ENCODE measurements at places on chromosomes 4 and X.

GRCh38 chr4:42302348-42302747, 94.9 kb upstream of the SHISA3 start:
- DNase-seq: no peak

DNA sequence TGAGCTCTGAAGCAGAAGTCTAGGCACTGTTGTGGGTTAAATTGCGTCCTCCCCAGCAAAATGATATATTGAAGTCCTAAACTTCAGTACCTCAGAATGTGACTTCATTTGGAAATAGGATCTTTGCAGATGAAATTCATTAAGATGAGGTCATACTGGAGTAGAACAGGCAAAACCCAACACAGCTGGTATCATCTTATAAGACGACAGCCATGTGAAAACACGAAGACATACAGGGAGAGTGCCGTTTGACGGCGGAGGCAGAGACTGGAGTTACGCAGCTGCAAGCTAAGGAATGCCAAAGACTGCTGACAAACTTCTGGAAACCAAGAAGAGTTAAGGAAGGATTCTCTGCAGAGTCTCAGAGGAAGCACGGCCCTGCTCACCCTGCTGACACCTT, 241.5 kb downstream of the MAML3 start:
- no peak for DNase-seq

- DNase-seq: no peak
These were observed 55.9 kb upstream of the HGFAC start for GRCh38 chr4:3385711-3386420.

DNA sequence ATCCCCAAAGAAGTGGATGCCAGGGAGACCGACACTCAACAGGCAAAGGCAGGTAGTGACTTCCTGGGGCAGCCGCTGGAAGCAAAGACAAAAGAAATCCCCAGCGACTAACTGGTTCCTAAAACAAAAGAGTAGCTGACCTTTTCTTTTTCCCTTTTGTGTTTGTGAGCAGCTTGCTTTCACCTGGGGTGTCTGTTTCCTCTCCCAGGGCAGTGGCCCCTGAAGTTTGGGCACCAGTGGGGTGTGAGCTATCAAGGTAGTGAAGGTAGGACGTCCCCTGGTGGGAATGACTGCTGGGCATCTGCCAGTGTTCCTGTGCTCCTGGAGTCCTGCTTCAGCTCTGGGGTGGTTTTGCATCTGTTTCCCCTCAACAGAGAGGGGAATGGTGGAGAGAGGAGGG, 41.6 kb upstream of the STIM2 start:
- no peak for DNase-seq

DNA sequence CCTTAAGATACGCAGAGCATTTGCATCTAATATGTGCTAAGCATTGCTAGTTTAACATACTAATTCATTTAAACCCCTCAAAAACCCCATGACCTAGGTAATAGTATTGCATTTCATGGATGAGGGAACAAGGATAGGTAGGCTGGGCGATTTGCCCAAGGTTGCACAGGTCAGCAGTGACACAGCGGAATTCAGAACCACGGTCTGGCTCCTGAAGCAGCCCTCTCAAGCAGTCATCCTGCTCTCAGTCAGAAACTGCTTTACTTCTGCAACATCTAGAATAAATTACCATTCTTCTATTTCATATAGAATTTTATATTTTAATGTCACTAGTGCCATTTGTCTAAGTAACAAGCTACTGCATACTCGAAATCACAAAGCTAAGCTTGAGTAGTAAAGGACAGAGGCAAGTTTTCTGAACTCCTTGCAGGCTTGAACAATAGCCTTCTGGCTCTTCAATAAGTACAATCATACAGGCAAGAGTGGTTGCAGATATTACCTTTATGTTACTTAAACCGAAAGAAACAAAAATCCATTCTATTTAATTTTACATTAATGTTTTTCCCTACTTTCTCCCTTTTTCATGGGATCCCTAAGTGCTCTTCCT, 555 bp upstream of the SPP1 start:
- peak; percentile 12 for DNase-seq

GRCh38 chr4:146699910-146700309, 61.2 kb downstream of the POU4F2 start:
- DNase-seq: no peak

DNA sequence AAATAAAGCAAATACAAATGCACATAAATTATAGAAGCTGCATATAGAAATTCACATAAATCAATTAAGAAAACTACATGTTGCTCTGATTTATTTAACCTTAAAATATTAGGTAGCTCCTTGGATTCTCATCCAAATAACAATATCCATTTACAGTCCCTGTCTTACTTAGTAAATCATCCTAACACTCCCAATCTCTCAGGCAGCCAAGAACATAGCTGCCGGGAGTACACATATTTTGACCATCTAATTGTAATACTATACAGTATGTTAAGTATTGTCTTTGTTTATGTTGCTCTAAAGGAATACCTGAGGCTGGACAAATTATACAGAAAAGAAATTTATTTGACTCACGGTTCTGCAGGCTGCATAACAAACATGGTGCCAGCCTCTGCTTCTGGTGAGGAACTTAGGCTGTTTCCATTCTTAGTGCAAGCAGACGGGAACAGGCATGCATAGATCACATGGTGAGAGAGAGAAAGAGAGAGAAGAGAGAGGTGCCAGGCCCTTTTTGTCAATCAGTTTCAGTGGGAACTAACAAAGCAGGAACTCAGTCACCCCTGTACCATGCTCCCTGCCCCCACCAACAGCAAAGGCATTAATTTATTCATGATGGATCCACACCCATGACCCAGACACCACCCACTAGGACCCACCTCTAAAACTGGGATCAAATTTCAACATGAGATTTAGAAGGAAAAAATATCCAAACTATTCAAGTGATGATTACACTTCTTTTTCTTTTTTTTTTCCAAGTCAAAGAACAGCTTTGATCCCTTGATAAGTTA, 614.8 kb upstream of the TECRL start:
- no peak for DNase-seq

GRCh38 chrX:40912576-40912975, 172.7 kb upstream of the USP9X start:
- DNase-seq: no peak

- DNase-seq: no peak
These were observed 6.8 kb upstream of the TCEANC start for GRCh38 chrX:13646154-13646549.

GRCh38 chrX:1941321-1941720, 326.5 kb downstream of the ASMT start:
- no peak for DNase-seq

- no peak for DNase-seq
These were observed 228.9 kb upstream of the ETNPPL start for GRCh38 chr4:108991551-108992328.

GRCh38 chr4:52694936-52695335, 35.8 kb upstream of the USP46 start:
- DNase-seq: no peak

- DNase-seq: no peak
These were observed 218.9 kb downstream of the PPP3CA start for GRCh38 chr4:101128473-101128872.

DNA sequence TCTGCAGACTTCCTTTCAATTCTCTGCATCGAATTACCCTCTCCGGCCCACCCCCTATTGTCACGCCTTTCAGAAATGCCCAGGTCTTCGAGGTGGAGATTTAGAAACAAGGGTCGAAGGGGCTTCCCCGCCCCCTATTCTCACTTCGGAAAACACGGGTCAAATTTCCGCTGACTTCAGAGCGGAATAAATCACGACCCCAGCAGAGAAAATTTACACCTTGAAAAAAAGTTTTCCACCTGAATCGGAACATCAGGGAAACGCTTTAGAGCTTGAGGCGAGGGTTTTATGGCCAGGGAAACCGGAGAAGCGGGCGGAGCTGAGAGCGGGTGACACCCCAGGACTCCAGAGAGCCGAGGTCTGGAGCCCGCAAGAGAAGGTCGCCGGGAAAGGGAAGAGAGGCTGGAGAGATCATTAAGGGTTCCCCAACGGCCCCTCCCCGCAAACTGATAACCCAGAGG, 1.6 kb downstream of the SHISA3 start:
- DNase-seq: no peak

DNA sequence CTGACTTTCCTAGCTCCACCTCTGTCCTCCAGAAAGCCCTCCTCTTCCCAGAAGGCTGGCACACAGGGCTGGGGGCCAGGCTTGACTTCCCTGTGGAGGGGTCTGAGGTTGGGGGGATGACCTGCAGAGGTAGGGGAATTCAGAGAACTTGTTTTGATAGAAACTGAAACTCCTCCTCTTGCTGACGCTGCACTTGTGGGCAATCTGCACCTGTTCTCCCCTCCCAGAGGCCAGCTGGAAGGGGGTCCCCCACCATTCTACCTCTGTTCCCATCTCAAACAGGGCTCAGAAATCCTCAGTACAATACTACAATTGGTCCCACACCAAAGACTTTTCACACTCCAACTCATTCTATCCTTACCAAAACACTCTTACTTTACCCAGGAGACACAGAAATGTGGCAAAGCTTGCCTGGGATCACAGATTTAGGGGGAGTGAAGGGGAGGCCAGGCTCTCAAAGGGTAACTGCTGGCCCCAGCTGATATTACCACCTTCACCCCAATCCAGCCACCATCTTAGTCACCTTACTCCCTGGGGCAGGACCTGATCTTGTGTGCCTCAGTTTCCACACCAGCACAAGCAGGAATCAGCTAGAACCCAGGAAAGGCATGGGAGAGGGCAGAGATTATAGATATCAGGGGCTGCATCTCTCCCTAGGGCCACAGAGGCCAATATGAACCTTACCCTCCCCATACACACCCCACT, 18.5 kb downstream of the OTUD5 start:
- no peak for DNase-seq

- DNase-seq: no peak
These were observed 7.5 kb downstream of the GPR143 start for GRCh38 chrX:9758021-9758638.

- no peak for DNase-seq
These were observed 19.6 kb upstream of the FRG1 start for GRCh38 chr4:189921058-189921457.

- DNase-seq: no peak
These were observed 665.7 kb upstream of the ACTRT1 start for GRCh38 chrX:128717635-128718578.

- no peak for DNase-seq
These were observed 986 bp downstream of the HDAC6 start for GRCh38 chrX:48802905-48803200.

GRCh38 chr4:5122114-5122513, 70.8 kb downstream of the STK32B start:
- DNase-seq: no peak

DNA sequence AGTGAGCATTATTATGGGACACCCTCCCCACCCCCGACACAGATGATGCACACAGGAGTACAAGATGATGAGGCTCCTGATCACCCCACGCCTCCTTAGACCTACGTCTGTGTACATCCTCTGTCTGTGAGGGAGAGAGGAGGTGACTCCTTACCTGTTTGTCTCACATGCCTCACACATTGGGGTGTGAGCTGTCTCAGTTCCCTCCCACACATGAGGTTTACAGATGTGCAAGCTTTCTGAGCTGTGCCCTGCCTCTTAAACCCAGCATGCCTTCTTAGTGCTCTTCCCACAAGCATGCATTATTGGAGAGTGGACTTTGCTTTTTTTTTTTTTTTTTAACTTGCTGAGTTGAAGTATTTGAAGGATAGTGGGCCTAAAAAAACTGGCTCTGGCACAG, 76.7 kb downstream of the CLCN5 start:
- DNase-seq: no peak

DNA sequence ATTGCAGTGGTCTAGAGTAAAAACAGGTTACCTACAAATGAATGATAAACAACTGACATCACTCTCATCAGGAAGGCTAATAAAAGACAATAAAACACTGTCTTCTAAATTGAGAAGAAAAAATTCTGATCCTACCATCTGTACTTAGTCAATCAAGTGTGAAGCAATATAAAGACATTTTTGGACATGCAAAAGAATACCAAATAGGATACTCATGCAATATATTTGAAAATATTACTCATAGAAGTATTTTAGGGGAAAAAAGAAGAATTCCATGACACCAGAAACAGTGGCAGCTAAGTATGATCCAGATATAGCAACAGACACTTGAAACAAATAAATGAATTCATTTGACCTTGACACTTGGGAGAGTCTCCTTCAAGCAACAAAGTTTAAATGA, 63.8 kb upstream of the FAM120C start:
- DNase-seq: no peak

DNA sequence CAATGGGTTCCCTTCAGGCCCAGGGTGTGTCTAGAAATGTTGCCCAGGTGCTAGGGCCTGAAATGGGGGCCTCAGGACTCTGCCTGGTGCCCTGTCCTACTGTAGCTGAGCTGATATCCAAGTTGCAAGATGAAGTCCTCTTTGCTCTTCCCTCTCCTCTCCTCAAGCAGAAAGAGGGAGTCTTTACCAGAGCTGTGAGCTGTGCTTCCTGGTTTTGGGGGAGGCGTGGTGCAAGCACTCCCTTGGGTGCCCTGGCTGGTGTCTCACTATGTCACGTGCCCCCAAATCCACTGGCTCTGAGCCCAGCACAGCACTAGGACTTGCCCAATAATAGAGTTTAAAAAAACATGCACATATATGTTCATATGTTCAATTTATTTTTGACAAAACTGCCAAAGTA, 29.3 kb upstream of the CT47A1 start:
- DNase-seq: no peak

DNA sequence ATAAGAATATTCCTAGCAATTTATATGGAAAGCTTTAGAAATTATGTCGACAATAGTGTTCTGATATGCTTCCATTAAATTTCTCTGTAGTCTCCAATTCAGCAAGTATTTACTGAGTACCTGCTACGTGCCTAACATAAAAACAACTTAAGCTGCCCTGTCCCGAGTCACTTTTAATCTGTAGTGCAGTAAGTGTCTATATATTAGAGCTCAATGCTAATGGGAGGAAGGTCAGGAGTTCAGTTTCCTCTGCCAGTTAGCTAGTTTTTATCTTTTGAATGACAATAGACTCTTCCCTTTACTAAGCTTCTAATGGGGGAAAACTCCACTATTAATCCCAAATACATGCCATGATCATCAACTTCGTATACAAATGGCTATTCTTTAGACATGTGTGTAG, 118.7 kb upstream of the NAP1L5 start:
- no peak for DNase-seq

- no peak for DNase-seq
These were observed 224.5 kb upstream of the GPRIN3 start for GRCh38 chr4:89531932-89532640.

DNA sequence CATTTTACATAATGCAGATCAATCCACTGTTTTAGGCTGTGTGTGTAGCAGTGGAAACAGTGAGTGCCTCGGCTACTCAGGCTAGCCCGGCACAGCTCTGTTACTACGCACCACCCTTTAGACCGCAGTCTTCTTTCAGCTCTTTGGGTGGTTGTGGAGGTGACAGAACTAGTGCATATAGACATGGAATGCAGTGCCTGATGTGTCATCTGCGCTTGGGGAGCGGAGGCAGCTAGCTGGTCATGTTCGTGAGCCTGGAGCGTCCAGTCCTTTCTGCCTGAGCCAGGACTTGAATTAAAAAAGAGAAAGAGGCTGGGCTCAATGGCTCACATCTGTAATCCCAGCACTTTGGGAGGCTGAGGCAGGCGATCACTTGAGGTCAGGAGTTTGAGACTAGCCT, 4.8 kb downstream of the TBC1D14 start:
- DNase-seq: no peak

Data from C1 segment of cervical spinal cord (tissue), 14 donors.